ENCODE measurements at places on chromosomes 3 and 15.

GRCh38 chr15:36951731-36952247 lies 148.6 kb downstream of the MEIS2 start:
- no peak for DNase-seq

DNA sequence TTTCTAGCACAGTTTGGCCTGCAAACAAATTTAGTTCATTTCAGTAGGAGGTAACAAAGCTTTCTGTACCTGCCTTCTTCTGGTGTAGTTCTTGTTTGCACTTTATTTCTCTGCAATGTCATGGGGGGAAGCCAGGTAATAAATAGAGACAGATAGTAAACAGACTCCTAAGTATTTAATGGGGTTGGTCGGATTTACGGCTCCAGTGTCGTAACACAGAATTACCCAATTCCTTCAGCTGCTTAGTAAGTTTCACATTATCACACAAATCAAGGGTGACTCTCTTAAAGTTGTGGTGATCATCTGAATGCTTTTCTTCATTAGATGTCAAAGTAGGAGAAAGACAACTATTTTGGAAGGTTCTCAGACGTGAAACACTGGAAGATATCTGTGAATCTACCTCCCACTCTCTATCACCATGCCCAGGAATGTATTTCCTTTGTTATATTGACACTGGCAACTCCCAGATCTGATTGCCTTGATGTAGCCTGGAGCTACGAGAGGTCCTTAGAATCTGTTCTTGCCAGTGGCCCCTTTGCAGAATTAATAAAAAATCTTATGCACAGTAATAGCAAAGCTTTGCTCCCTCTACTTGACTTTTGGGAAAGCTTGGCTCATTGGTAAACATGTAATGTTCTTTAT lies 25.0 kb upstream of the TMC3 start:
- no peak for DNase-seq

GRCh38 chr15:72178976-72179585 lies 18.5 kb downstream of the GRAMD2A start:
- DNase-seq, result no peak

DNA sequence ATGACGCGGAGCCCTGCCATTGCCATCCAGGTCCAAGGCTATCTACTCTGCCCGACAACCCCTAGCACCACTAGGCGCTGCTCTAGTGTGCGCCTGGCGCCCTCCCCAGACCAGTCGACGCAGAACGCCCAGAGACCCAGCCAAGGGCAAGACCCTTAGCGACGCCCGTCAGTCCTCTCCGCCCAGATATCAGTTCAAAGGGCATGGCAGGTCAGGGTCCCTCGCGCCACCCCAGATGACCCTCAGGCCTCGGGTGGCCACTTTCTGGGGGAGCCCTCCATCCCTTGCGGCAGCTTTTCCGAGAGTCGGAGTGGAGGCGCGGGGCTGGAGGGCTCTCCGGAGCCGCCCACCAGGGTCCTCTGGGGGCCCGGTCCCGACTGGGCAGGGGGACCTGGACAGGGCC lies 371 bp upstream of the CLSTN2 start:
- no peak for DNase-seq

DNA sequence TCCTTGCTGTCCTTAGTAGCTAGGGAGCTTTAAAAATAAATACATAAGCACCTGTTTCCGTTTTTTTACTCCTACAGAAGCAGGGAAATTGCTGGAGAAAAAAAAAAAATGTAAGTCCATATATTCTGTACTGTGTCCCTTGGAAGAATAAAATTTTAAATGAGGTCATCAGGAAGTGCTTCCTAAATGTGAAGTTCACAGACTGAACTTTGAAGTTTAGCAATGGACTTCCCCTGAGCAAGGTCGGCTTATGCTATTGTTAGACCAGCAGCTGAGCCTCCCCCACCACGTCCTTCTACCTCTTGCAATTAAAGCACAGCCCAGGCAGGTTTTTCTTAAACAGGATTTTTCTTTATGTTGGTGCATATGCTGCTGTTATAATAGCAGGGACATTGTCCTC lies 26.3 kb downstream of the LIPC start:
- DNase-seq, result no peak

GRCh38 chr3:58008141-58009025 lies at the start of gene FLNB:
FLNB (plus strand) TSS chr3:58008422; CDS start chr3:58008565, 143 bp downstream.
- peak; percentile 59 for DNase-seq

DNA sequence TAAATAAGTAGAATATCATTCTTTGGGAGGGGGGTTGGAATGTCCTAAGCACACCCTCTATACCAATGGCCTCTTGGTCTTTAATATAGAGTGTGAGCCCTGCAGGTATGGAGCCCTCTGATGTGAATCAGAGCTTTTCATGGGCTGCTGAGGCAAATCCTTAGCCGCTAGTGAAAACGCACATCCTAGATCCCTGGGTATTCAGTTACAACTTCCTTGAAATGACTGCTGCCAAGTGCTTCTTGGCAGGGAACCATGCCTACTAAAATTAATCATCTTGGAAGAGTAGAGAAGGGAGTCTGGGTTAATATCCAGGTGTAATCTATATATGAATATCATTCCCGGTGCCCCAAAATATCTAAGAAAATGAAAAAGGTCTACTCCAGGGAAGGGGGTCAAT lies 109.1 kb downstream of the POLQ start:
- no peak for DNase-seq

GRCh38 chr3:23203708-23204330 lies 692 bp downstream of the UBE2E2 start:
- no peak for DNase-seq

GRCh38 chr3:52493232-52494017 lies 1.7 kb upstream of the STAB1 start:
- DNase-seq, result no peak

- DNase-seq, result no peak
Measured at GRCh38 chr3:44340058-44340395, 1.5 kb downstream of the TCAIM start.

DNA sequence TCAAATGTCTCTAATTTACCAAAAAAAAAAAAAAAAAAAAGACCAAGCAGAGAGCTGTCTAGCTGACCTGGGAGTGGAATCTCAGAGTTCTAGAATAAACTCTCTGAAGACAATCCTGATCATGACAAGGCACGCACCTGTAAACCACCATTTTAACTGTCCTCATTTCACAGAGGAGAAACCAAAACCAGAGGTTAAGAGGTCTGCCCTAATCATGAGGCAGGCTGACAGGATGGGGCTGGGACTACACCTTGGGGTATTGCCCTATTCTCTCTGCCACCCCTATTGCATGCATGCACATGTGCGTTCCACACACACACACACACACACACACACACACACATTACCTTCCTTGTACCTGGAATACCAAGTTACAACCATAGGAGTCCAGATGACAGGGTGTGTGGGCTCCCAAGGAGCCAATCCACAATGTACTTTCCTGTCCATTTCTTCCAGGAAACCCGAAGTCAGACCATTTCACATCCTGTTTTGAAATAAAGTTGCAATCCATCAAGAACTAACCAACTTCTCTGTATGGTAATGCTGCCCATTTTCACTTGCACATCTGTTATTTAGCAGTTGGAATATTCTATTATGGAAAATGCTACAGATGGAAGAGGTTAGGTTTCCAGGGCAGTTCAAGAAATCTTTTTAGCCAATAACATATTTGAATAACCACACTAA lies 34.6 kb downstream of the HSPBAP1 start:
- DNase-seq, result no peak

GRCh38 chr15:98609144-98609852 lies 39.0 kb upstream of the IGF1R start:
- no peak for DNase-seq

DNA sequence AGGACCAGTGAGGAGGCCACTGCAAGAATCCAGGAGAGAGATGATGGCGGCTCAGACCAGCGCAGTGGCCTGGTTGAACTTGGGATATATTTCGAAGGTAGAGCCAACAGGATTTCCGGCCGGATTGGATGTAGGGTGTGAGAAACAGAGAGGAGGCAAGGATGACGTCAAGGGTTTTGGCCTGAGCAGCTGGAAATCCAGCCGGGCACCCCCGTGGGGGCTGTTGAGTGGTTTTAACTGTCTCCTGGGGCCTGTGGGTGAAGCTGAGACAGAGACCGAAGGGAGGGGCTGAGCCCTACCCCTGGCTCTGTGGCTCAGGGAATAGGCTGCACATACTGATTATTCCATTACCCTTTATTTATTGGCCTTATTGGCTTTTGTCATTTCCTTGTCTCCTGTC lies 45.7 kb downstream of the EXOG start:
- DNase-seq, result no peak

GRCh38 chr3:32313723-32314473 lies 75.4 kb downstream of the CMTM8 start:
- no peak for DNase-seq

- DNase-seq, result no peak
Measured at GRCh38 chr3:1197051-1197450, 104.2 kb downstream of the CNTN6 start.

DNA sequence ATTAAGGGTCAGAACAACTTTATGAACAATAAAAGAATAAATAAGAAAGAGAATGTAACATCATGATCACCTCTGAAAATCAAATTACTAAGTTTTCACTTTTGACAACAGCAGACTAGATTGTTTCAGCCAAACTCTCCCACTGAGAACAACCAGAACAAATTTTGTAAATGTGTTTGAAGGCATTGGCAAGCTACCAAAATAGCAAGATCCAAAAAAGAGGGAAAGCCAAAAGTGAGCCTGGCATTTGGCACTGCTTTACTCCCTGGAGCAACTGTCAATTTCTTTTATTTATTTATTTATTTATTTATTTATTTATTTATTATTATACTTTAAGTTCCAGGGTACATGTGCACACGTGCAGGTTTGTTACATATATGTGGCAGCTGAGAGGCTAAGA lies 67.2 kb downstream of the CFAP44 start:
- no peak for DNase-seq

GRCh38 chr15:78000091-78000926 lies 77.2 kb downstream of the TBC1D2B start:
- DNase-seq, result peak; percentile 64

DNA sequence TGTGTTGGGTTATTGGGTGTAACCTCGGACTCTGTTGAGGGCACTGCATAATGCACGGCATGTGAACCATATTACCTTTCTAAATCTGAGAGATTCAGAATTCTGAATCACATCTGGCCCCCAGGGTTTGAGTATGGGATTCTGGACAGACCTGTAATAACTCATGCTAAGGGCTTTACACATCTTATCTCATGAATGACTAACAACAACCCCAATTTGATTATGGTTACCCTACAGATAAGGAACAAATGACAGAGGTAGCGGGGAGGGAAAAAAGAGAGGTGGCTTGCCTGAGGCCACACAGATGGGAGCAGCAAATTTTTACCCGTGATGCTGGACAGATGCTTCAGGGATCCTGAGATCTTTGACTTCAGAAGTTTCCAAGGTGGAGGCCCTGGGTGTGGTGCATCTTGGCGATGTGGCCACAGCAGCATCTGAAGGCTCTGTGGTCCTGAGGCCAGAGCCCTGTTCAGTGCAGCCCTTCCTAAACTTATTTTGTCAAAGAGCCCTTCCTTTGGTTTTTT lies 43.8 kb downstream of the POMGNT2 start:
- DNase-seq, result no peak

DNA sequence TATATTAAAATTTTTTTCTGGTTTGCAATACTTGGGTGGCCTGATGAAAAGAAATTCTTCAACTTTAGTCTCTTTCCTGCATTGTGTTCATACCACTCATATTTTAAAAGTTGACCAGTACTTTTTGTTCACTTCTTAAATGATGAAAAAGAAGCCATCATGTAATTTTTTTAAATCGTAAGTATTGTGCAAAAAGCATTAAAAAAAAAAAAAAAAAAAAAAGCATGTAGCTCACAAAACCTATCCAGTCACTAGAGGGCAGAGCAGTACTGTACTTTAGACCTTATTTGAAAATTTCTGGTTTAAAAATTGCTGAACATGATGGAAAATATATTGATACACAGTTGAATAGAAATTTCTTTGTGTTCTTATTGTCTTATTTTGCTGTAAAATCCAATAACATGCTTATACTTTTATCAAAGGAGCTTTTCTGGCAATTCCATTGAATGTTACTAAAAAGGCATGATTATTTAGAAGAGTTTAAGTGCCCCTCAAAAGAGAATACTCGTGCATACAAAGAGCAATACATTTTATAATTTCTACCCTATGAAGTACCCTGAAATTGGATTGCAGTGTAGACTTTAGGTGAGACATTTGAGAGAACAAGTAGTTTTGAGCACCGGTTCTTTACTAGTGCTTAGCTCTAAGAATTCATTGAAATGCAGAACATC lies 137.7 kb downstream of the BBX start:
- no peak for DNase-seq

DNA sequence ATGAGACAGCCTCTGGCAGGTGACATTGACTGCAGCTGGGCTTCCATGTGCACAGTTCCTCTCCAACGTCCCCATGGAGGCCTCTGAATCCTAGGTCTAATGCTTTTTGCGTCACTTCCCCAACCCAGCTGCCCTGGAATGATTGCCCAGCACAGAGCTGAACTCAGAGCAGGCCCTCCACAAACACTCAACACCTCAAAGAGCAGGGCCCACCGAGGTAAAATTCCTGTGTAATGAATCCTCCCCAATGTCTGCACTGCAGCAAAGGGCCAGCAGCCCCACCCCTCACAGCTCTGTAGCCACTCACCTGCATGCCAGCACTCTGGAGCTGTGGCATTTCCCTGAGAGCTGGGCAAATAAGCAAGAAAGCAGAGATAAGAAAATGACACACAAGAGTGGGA lies 42.6 kb upstream of the DUSP7 start:
- DNase-seq, result no peak

DNA sequence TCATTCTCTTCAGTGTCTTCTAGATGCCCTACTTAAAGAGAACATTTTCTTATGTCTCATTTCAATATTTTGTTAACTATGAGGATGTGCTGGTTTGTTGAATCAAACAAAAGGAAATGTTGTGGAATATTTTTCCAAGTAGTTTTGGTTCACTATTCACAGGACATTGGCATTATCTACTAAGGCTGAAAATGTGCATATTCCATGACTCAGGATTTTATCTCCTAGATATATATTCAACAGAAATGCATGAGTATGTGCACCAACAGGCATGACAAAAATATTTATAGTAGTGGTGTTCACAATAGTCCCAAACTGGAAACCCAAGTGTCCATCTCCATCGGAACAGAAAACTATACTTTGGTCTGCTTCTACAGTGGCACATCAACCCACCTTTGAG lies 16.7 kb upstream of the NR1I2 start:
- no peak for DNase-seq

GRCh38 chr15:79549196-79549595 lies 117.1 kb downstream of the MINAR1 start:
- DNase-seq, result no peak

GRCh38 chr15:77167406-77167805 lies 96.5 kb upstream of the TSPAN3 start:
- DNase-seq, result no peak

- no peak for DNase-seq
Measured at GRCh38 chr3:140031170-140031569, 96.2 kb downstream of the CLSTN2 start.

DNA sequence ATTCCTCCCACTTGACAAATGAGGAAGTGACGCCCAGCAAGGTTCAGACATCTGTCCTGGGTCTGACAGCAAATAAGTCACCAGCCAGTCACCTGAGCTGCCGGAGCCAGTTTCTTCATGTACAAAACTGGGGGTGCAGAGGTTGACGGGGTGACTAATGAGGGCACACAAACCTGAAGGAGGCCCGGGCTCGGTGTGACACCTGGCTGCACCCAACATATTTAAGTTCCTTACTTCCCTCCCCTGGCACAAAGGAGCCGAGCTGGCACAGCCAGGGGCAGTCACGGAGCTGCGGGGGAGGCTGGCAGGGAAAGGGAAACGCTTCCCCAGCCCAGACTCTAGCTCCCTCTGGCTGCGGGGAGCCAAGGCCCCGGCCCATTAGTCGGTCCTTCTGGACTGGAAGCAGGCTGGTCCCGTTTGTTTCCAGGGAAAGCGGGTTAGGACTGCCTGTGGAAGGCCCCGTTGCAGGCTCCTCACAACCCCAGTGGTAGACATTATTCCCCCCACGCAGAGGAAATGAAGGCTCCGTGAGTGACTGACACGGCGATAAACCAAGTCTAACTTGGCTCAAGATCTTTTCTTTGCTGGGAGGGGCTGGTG lies 2.3 kb downstream of the FBXL22 start:
- DNase-seq, result peak; percentile 23

All from activated CD4-positive, alpha-beta T cell treated with anti-CD3 and anti-CD28 coated beads for 24 hours (primary cell).